ENCODE measurements at places on chromosomes 5 and 9. TPM values are rescaled to one million over a fixed set of nuclear protein-coding genes. Genes with fewer than 3 reads are reported as not detected.

Gene PRR16
- total RNA-seq, result 18.3 TPM

Gene CHD1
- total RNA-seq, result 28.3 TPM

Gene MRPS2
- total RNA-seq, result 33.4 TPM

Gene TRIM36
- total RNA-seq, result 11.1 TPM

Gene SPATA31D4
- not detected for total RNA-seq

Gene ZBTB26
- 9.0 TPM for total RNA-seq

Gene PROB1
- total RNA-seq, result 1.6 TPM

Gene ZFAND5
- 233 TPM for total RNA-seq

Gene IGFBPL1
- total RNA-seq, result 2.8 TPM

Gene SEMA5A
- total RNA-seq, result 189 TPM

Gene RNF130
- 70.8 TPM for total RNA-seq

Gene CBY3
- not detected for total RNA-seq

Gene TAF11L4
- total RNA-seq, result not detected

Data from osteocyte (in vitro differentiated cells).